ENCODE measurements at places on chromosomes 12 and 14.
A peak's percentile ranks its signal among the peaks of the same experiment; 100 is the strongest.

DNA sequence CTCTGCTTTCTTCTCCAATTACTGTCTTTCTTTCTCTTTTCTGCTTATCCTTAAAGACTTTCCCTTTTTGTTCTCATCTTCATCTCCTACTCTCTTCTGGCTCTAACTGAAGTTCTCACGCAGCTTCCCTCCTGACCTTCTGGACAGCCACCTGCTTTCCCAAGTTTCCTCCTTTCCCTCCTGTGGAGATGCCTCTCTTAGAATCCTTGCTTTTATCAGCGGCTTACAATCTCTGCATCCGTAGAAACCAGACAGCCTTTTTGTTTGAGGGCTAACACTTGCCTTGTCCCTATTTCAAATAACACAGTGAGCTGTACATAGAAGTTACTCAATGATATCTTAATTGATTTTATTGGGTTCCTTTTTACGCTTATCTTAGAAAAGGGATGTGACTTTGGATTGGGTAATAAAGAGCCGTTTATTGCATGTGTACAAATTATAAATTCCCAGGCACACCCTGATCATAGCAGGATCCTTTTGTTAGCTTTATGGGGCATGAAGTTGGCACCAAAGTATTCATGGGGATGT is 2.1 kb upstream of the LGALS3 start:
- DNase-seq: no peak

DNA sequence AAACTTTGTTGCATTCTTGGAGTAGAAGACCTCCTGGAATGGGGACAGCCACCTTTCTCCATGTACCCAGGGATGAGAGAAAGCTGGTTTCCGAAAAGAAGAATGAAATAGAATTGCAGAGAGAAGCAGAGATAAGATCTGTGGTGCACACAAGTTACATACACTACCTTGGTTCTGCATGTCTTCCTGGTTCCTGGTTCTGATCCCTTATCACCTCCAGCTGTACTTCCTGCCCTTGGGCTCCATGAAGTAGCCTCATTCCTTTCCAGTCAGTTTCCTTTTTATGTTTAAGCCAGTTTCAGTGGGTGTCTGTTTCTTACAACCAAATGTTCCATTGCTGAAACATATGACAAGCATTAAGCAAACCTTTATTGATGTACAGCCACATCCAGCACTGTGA is 69.3 kb downstream of the FBXW8 start:
- no peak for DNase-seq

- peak; percentile 76 for DNase-seq
Observed at GRCh38 chr12:131229426-131230339, 276.0 kb downstream of the ADGRD1 start.

DNA sequence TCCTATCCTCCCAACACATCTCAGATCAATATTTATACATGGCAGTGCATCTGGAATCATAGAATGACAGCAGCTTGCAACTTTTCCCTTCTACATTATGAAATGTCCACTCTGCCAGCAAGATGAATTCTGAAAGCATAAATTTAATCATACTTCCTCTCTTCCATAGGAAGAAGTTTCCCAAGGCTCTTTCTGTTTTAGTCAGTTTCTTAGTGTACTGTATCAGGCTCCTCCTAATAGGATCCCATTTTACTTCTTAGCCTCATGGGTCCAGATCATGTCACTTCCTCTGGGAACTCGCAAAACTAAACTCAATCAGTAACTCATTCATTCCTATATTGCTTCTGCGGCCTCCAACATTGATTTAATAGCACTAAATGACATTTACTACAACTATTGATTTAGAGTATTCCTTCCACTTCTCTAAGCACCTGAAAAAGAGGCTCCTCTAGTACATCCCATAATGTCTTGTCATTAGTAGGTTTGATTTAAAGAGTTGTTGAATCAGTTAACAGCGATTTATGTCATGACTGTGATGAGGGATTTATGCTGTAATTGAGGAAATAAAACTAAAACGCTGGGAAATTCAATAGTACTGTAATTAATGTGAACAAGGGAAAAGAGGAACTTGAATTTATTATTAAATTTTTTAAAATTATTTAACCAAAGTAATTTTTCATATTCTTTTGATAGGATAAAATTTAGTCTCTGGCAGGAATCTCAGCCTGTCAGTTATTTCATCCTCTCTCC is 4.0 kb downstream of the CLEC1A start:
- DNase-seq: no peak

DNA sequence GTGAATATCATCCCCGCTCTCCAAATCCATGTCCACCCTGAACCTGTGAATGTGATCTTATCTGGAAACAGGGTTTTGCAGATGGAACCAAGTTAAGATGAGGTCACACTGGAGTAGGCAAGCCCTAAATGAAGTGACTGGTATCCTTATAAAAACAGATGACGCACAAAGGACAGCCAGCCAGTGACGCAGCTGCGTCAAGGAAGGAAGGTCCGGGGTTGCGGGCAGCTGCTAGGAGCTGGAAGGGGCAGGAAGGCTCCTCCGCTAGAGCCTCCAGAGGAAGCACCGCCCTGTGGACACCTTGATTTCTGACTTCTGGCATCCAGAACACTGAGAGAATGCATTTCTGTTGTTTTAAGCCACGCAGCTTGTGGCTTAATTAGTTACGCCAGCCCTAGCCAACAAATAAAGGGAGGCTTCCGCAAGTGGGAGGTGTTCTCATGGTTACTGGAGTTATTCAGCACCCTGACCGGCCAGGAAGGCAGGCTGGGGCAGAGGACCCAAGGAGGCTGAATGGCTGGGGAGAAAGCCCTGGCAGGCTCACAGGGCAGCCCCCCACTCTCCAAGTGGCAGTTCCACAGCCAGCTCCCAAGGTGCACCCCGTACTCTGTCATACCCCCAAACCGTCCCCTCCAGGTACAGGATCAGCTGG is 127.6 kb upstream of the NCOR2 start:
- DNase-seq: peak; percentile 71

GRCh38 chr14:99257122-99257672 is 14.8 kb downstream of the BCL11B start:
- DNase-seq: no peak

DNA sequence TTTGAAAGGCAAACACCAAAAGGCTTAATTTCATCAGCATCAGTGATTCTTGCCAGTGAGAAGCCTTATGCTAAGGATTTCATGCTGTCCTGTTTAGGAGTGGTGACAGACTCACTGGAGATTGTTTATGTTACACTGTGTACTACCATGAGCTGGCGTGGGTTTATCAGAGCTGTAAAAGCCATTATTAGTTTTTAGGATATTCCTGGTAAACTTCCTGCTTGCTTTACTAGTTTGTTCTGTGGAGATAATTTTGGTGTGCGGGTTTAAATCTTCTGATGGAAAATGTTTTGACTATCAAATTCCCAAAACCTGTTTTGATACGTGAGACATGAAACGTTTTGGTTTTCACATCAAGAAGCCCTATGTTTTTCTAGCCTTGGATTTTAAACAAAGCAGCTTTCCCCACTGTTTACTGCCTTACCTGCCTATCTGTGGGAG is 15.2 kb downstream of the PPFIBP1 start:
- no peak for DNase-seq

GRCh38 chr14:96136371-96137005 is 68.2 kb upstream of the BDKRB2 start:
- no peak for DNase-seq

Data from aorta (tissue), 5 donors.